ENCODE measurements at places on chromosomes 3 and 15. TPM values are rescaled to one million over a fixed set of nuclear protein-coding genes. Genes with fewer than 3 reads are reported as not detected.

Gene SYNPR
- total RNA-seq = not detected

Gene AADACL2
- total RNA-seq = not detected

Gene CA12
- not detected for total RNA-seq

Gene CPNE4
- not detected for total RNA-seq

Gene PODXL2
- 2.2 TPM for total RNA-seq

Gene ASB14
- not detected for total RNA-seq

Gene CCDC54
- not detected for total RNA-seq

Gene CHRM5
- not detected for total RNA-seq

Gene WDR93
- total RNA-seq = not detected

Gene A4GNT
- not detected for total RNA-seq

Gene ACKR2
- 2.6 TPM for total RNA-seq

Gene IGDCC3
- not detected for total RNA-seq

Gene GRM7
- not detected for total RNA-seq

Gene EIF4A2
- total RNA-seq = 441 TPM

Measured in activated CD8-positive, alpha-beta memory T cell treated with anti-CD3 and anti-CD28 coated beads, Interleukin-2, amount 10 ng/mL, durations not matched to agents 7 days and 5 days (primary cell).